ENCODE measurements at places on chromosomes 12 and 14.

- no peak for DNase-seq
Observed at GRCh38 chr12:103318566-103318965, 177.2 kb downstream of the C12orf42 start.

DNA sequence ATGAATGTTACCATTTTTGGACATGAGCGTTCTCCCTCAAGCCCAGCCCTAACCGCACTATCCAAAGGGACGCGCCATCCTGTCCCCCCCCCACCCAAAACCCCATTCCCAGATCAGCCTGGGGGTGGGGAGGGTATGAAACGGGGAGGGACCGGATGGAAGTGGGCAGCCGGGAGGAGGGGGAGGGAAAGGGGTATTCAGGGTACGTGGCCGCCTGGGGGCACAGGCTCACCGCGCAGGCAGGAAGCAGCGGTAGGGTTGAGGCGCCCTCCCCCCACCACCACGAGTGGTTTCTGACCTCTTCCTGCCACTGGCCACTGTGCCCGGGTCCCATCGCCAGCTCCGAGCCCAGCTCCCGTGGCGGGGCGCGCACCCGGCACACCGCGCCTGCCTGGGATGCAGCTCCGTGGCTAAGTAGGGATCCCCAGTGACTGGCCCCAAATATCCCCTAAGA, 1.4 kb downstream of the ACTN1 start:
- DNase-seq, result peak; percentile 71

- no peak for DNase-seq
Observed at GRCh38 chr14:103520269-103520656, 2.4 kb downstream of the CKB start.

DNA sequence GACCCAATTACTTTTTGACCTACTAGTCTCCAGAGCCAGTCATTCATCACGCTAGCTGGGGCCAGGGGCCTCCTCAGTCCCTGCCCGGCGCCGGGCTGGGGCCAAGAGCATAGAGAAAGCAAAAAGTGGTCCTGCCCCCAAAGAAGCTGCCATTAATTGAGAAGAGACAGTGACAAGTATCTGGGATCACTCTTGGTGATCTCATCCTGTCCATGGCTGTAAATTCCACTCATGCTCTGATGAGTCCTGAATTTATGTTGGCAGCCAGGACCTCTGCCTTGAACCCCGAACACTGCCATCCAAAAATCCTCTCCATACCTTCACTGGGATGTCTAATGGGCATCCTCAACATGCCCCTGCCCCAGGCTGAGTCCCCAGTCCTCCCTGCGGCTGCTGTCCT, 34.4 kb upstream of the DLK1 start:
- DNase-seq, result no peak

DNA sequence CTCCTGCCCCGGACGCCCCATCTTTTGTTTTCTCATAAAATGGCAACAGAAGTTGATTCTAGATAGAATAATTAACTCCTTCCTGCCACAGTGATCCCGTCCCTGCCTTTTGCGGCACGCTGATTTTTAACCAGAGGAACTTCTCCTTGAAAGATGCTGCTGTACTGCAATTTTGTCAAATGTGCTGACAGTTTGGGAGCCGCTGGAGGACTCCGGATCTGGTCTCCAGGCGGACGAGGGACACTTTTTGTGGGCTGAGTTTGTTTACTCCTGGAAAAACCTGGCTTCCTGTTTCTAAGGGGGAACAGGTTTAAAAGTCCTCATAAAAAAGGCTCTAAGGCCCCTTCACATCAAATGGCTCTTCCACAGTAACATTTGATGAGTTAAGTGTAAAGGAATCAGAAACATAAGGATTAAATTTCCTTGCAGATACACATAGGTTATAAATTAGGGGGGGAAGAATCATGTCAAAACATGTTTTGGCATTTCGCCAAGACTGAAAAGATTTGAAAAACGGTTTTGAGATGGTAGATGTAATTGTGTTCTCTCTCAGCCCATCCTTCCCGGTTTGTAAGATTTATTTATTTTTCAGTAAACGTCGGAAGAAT, 15.5 kb downstream of the FZD10 start:
- DNase-seq, result no peak

DNA sequence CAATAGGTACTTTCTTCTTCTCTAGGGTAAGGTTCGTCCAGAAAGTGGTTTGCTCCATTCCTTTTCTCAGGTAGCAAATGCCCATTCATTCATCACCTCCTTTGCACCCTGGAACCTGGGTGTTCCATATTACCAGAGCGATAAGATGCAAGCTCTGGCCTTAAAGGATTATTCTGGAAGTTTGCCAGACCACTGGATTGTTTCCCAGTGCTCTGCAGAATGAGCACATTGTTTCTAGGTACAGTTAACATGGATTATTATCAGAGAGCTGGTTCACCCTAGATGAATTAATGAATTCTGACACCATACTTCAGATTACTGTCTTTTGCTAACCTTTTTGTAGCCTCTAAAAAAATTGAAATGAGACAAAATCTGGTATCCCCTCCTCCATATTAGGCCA, 170.9 kb upstream of the BMP4 start:
- DNase-seq, result no peak

DNA sequence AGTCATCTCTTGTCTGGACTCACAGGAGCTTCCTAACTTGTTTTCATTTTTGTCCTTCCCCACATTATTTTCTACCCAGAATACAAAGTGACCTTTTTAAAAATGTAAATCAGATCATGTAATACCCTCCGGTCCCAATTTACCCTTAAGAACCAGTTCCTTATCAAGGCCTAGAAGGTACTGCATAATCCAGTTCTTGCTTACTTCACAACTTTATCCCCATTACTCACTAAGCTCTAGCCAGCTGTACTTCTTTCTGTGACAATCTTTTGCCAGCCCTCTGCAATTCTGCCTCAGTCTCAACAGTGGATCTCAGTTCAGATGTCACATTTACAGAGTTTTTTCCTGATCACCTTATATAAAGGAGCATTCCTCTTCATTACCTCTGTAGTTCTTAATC, 11.6 kb downstream of the RAP1B start:
- no peak for DNase-seq

GRCh38 chr14:102295270-102295669, 9.7 kb downstream of the MOK start:
- no peak for DNase-seq

DNA sequence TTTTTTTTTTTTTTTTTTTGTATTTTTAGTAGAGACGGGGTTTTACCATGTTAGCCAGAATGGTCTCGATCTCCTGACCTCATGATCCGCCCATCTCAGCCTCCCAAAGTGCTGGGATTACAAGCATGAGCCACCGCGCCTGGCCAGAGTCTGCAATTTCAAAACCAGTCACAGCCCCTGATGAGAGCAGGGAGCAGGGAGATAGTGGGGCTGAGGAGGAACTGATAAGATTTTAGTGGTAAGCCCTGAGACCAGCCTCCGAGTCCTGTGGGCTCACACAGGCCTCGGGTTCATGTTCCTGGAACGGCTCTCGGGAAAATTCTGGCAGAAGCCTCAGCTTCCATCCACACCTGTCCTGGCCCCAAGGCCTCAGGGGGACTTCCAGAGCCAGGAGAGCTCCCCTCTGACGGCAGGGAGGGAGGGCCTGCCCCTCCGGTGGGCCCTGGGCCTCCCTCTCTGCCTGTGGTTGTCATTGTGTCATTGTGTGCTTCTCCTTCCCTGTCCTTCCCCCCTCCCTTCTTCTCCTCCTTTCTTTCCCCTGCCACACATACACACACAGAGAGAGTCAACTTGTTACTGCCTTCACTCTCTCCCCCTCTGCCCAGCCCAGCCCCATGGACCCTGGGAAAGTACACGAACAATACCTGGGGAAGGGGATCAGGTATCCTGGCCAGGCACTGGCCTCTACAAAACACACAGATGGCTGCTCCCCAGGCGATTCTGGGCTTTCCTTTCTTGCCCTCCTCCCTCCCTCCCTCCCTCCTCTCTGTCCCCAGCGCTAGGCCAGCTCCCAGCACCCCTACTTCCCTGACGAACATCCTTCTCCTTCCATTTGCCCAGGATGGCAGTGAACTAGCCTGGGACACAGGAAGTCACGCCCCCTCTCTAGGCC, 294.1 kb downstream of the DPF3 start:
- DNase-seq, result no peak

DNA sequence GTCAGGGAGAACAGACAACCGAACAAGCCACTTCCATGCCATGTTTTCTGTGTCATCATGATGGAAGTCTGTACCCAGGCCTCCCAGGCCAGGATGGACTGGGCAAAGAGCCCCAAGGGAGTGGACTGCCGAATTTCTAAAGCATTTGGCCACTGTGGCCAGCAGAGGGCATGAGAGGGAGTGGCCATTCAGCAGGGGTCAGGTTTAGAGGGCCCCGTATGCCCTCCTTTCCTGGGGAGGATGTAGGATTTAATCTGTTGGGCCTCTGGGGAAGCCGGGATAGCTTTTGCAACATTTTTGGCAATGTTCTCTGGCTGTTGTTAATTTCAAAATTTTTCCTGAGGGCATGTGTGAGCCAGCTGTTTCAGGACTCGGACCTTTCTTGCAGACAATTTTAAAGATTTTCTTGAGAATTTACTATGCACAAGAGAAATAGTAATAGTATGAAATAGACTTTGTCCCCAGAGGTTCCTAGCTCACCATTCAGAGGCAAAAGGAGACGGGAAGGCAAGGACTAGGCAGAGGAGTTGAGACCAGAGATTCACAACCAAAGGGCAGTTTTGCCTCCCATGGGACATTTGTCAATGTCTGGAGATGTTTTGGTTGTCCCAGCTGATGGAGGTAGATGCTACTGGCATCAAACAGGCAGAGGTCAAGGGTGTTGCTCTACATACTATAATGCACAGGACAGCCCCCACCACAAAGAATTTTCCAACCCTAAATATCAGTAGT, 18.0 kb downstream of the ACACB start:
- DNase-seq, result no peak

- no peak for DNase-seq
Observed at GRCh38 chr14:68728342-68729106, 64.3 kb downstream of the ZFP36L1 start.

DNA sequence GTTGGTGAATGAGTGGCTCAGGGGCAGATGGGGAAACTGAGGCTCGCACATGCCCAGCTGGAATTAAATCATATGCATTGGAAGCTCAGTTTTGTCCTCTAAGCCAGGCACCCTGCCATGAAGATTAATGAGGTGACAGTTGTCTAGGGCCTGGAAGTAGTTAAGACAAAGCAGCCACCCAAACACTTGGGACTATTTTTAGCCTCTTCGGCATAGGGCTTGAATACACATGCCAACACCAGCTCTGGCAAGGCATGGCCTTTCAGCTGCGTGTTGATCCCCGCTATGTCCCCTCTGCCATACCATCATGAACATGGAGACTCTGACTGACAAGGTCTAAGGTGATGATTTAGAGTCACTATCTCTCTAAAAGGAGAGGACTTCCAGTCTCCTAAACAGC, 250.2 kb downstream of the KSR2 start:
- DNase-seq, result no peak

DNA sequence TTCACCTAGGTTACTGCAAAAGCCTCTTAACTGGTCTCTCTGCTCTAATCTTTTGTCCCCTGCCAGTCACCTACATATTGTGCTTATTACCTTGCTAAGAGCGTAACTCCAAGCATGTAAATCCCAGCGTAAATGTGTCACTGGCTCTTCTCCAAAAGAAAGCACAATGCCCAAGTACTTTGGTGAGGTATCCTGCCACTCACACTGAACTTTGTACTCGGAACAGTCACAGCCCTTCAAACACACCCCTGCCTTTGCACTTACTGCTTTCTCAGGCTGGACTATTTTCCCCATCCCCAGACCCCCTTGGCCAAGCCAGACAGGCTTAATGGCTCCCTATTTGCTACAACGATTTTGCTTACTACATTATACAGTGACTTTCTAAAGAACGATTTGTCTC, 31.7 kb downstream of the GALNT4 start:
- DNase-seq, result no peak

- no peak for DNase-seq
Observed at GRCh38 chr14:79383031-79383430, 828.3 kb downstream of the DIO2 start.

GRCh38 chr12:50986966-50987737, 34.8 kb downstream of the HIGD1C start:
- DNase-seq, result peak; percentile 29

- DNase-seq, result peak; percentile 53
Observed at GRCh38 chr14:50542941-50543418, 10.6 kb upstream of the MAP4K5 start.

- no peak for DNase-seq
Observed at GRCh38 chr14:94171208-94171607, 2.9 kb upstream of the PPP4R4 start.

DNA sequence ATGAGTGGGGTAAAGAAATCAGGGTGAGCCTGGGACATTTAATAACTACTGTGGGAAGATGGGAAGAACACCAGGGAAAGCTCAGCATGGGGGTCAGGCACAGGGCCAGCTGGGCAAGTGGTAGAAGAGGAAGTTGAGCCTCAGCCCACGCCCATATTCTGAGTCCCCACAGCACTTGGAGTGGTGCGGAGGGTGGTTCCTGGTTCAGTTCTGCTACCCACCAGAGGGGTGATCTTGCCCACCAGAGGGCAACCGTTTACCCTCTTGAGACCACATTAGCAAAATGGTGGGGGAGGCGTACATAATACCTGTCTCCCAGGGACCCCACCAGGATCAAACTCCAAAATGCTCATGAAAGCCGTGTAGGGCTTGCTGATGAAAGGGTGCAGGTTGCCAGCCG, 16.8 kb upstream of the ANKRD33 start:
- no peak for DNase-seq

DNA sequence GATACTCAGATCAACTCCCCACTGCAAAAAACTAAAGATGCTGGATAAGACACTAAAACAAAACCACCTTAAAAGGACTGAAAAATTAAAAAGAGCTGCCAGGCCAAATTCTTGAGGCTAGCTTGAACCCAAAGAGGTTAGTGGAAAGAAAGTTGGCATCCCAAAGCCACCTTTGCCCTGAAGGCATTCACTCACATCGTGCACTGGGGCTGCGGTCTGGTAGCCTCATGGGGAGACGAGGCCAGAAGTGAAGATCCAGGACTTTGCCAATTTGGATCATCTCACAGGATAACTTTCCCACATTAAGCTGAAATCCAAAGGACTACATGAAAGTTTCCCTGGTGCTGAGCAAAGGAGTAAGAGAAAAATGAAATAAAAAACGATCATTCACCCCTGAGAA, 63.9 kb downstream of the EFCAB11 start:
- no peak for DNase-seq

GRCh38 chr12:104181313-104181712, 34.3 kb upstream of the TXNRD1 start:
- no peak for DNase-seq

DNA sequence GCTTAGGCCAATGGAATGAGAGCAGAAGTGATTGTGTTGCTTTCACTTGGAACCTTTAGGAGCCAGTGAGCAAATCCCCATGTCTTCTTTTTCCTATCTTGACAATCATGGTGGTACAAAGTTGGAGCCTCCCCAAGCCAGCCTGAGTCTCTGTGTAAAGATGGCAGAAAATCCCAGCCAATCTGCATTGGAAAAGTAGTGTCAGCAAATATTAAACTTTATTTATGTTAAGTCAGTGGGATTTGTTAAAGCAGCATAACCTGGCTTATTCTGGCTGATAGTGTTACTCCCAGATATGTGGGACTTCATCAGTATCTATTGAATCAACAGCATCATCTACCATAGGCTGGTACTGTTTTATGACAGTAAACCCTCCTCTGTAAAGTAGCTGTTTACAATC, 2.2 kb upstream of the NUAK1 start:
- no peak for DNase-seq
